ENCODE measurements at places on chromosomes 6 and 20.

DNA sequence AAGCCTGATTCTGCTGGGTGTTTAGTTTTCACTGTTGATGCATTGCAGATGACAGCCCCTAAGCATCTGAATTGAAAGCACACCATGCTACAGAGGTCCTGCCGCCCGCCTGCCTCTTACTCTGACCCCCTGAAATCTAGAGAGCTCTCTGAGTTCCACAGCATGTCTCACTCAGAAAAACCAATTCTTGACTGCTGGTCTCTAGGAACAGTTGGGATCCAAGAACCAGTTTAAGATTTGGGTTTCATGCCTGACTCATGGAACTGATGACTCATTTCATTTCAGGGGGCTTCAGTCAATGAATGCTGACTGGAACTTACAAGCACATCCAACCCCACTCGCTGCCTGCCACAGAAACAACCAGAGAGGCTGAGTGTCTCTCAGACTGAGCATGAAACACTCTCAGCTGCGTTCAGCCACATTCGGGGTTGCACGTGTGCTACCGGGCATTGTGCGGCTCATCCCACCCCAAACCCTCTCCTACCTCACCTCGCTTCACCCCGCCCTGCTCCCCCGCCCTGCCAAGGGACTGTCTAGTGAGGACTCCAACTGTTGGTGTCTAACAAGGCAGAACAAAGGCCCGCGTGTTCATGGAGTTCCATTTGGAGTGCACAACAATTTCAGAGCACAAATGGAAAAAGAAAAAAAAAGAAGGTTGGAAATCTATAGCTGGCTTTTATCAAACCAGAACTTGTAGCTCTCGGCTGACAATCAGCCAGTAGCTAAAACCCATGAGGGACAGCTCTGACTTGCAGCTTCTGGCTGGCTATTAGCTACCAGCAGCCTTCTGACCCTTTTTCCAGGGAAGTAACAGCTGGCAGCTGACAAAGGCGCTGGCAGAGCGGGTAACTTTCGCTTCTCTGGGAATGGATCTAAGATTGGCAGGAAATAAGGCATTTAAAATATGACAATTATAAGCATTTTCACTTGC lies 20.0 kb upstream of the TRAF3IP2 start:
- DNase-seq: no peak

GRCh38 chr6:24910331-24910960 lies 25.3 kb downstream of the RIPOR2 start:
- DNase-seq: no peak

DNA sequence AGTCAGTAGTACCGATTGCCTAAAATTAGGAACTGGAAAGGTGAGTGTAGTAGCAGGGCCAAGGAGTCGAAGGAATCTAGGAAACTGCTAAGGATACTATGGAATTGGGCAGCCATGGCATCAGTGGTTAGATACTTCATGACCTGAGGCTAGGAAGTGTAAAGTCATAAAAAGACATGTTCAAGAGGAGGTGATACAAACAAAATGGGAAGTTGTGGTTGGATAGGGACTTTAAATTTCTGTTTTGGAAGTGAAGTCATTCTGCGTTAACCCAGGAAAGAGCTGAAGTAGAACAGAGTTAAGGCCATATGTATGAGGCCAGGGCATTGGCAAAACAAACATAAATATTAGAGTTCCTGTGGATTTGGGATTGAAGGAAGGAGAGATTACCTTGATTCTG lies 88.6 kb upstream of the TMEM181 start:
- no peak for DNase-seq

GRCh38 chr20:7672571-7672970 lies 267.7 kb downstream of the HAO1 start:
- DNase-seq: no peak

DNA sequence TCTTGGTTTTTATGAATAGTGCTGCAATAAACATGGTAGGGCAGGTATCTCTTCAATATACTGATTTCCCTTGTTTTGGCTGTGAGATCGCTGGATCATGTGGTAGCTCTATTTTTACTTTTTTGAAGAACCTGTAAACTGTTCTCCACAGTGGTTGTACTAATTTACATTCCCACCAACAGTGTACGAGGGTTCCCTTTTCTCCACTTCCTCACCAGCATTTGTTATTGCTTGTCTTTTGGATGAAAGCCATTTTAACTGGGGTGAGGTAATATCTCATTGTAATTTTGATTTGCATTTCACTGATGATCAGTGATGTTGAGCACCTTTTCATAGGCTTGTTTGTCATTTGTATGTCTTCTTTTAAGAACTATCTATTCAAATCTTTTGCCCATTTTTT lies 8.0 kb upstream of the ARG1 start:
- no peak for DNase-seq

DNA sequence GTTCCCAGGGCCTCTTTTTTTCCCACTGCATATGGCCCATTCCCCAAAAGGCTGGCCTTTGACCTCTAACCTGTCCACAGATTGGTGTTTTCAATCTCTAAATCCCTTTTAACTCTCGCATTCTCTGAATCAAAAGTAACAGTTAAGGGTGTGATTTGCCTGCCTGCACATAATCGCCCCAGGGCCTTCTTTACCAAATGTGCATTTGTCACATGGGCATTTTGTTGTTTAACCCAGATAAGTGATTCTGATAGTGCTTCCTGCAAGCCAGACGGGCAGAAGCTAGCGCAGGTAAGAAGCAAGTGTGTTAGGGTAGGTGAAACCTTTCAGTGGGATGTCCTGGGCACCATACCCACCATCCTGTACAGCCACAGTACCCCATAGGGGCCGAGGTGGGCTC lies 49.4 kb upstream of the PLEKHG1 start:
- no peak for DNase-seq

DNA sequence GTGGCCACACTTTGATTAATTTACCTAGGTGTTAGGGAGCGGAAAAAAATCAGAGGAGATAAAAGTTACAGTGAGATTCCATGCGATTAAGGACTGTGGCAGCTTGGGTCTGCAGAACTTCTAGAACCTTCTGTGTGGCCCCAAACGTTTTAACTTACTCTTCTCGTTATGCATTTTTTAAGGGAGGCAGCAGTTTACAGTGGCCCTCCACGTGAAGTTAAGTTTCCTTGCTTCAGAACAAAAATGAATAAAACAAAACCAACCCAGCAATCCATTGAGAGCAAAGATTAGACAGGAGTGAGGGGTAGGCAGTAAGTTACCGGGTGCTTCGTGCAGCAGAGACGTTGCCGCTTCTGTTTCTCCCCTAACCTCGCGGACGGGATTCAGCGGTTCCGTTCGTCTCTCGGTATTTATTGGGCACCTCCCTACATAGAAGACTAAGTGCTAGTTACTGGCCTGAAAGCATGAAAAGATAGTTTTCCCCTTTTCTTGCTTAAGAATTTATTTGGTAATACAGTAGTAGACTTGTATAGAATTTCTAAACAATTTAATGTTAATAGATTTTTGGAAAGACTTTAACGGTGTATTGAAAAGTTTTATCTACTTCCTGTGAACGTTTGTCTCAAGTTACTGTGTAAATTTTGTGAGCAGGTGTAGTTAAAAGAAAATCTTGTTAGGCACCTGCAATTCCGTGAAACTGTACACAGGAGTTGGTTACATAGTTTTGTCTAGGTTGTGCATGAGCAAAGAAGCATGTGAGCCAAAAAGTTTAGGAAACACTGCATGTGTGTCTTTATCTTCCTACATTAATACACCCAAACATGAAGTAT lies 1.1 kb downstream of the BAG2 start:
- peak; percentile 33 for DNase-seq
